Fibroblast of lung (primary cell): ENCODE measurements at places on chromosomes 1 and 21. TPM values are rescaled to one million over a fixed set of nuclear protein-coding genes. Genes with fewer than 3 reads are reported as not detected.

Gene NPR1
- polyA plus RNA-seq = 0.14 and 0.60 TPM in 2 replicates

Gene S100A16
- polyA plus RNA-seq = 182 and 632 TPM in 2 replicates

Gene KRTAP13-2
- not detected in 2 replicates for polyA plus RNA-seq

Gene CA6
- polyA plus RNA-seq = not detected in 2 replicates

Gene SYT14
- polyA plus RNA-seq = 0.84 and 0.93 TPM in 2 replicates

Gene RIPK4
- 0.01 TPM in 1 of 2 replicates, not detected in the other for polyA plus RNA-seq

Gene TMEM125
- polyA plus RNA-seq = 0.03 TPM in 1 of 2 replicates, not detected in the other

GRCh38 chr1:237841485-237841884, 49.2 kb downstream of the ZP4 start:
- H3K36me3 ChIP-seq = no peaks in the 10 kb centered on the region
- no peaks in the 10 kb centered on the region for H3K27me3 ChIP-seq
- no peak overlapping the region for H3K4me3 ChIP-seq
- no peak for DNase-seq
- H3K27ac ChIP-seq = no peak overlapping the region
- H3K4me1 ChIP-seq = no peaks in the 10 kb centered on the region

GRCh38 chr1:147052143-147052542, 114.0 kb downstream of the NBPF12 start:
- DNase-seq = no peak
- H3K27me3 ChIP-seq = no peaks in the 10 kb centered on the region
- no peak overlapping the region for H3K4me3 ChIP-seq
- H3K4me1 ChIP-seq = no peaks in the 10 kb centered on the region
- no peaks in the 10 kb centered on the region for H3K36me3 ChIP-seq

DNA sequence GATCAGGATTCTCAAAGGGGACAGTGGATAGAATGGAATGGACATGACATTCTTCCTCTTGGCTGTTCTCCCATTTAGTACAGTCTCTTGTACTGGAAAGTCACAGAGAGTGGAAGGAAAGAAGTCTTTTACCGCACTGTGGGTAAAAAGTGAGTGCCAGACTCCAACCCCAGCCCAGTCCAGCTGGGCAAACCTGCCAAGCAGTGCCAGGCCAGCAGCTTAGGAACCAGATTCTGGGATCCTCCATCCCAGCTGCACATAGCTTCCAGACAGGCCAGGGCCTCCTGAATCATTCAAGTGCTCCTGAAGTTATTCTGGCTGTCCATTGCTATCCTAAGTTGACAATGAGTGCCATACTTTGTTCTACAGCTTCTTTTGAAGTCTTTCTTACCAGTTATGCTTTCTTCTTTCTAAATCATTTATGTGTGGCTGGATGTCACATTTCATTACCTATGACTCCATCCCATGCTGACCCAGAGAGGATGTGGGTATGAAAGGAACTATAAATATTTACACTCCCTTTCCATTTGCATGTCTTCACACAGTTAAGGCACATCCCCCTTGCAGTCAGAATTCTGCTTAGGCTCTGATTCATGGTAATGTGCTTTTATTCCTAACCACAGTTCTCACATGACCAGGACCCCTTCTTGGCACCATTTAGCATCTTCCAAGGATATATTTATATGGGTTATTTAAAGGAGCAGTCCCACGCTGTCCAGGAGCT, 88.9 kb downstream of the AK5 start:
- peak; percentile 97 for DNase-seq
- no peak overlapping the region for H3K4me3 ChIP-seq
- H3K27me3 ChIP-seq = no peaks in the 10 kb centered on the region

- H3K27ac ChIP-seq = no peak overlapping the region
- H3K36me3 ChIP-seq = no peaks in the 10 kb centered on the region
- no peak for DNase-seq
- H3K27me3 ChIP-seq = no peaks in the 10 kb centered on the region
- H3K4me1 ChIP-seq = no peaks in the 10 kb centered on the region
These were observed 11.2 kb upstream of the OR6K3 start for GRCh38 chr1:158731707-158732106.

- H3K27ac ChIP-seq = no peak overlapping the region
- H3K36me3 ChIP-seq = no peaks in the 10 kb centered on the region
- H3K4me1 ChIP-seq = no peaks in the 10 kb centered on the region
- no peak overlapping the region for H3K4me3 ChIP-seq
These were observed 1044.4 kb downstream of the ADGRL2 start for GRCh38 chr1:82844911-82845827.

- no peak for DNase-seq
- H3K36me3 ChIP-seq = no peaks in the 10 kb centered on the region
- no peak overlapping the region for H3K27ac ChIP-seq
- H3K4me1 ChIP-seq = no peaks in the 10 kb centered on the region
These were observed 202.4 kb upstream of the L1TD1 start for GRCh38 chr1:61992257-61992656.

GRCh38 chr1:207863893-207864535, 46.9 kb downstream of the CD34 start:
- peaks cover 21% of the 10 kb centered on the region for H3K4me1 ChIP-seq
- DNase-seq = no peak
- no peaks in the 10 kb centered on the region for H3K27me3 ChIP-seq
- H3K27ac ChIP-seq = no peak overlapping the region
- no peaks in the 10 kb centered on the region for H3K36me3 ChIP-seq

DNA sequence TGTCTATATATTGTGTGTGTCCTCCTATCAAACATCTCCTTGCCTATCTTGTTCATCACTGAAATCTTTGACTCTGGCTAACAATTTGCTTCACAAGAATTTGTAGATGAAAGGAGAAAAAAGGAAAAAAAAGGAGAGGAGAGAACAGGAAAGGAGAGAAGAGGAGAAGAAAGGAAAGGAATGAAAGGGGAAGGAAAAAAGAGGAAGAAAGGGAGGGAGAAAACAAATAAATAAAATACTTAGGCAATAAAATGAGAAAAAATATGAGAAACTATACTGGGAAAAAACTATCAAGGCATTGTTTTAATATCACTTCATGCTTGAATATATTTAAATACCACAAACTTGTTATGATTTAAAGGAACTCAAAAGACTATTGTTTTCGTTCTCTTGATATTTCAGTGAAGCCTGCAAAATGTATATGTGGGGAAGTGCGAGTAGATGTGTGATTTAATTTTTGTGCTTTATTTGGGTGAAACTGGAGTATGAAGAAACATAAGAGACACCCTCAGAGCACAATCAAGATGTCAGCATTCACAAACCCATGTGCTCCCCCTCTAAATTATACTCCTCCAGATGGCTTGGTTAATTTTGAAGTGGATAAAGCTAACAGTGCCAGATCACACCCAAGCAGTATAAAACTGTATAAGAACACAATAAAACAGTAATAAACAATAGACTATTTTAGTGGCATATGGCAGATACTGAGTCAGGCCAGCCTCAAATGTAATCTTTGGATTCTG, 205.7 kb upstream of the SAMSN1 start:
- H3K4me1 ChIP-seq = no peaks in the 10 kb centered on the region
- H3K27ac ChIP-seq = no peak overlapping the region
- no peaks in the 10 kb centered on the region for H3K36me3 ChIP-seq
- H3K27me3 ChIP-seq = no peaks in the 10 kb centered on the region
- DNase-seq = no peak

DNA sequence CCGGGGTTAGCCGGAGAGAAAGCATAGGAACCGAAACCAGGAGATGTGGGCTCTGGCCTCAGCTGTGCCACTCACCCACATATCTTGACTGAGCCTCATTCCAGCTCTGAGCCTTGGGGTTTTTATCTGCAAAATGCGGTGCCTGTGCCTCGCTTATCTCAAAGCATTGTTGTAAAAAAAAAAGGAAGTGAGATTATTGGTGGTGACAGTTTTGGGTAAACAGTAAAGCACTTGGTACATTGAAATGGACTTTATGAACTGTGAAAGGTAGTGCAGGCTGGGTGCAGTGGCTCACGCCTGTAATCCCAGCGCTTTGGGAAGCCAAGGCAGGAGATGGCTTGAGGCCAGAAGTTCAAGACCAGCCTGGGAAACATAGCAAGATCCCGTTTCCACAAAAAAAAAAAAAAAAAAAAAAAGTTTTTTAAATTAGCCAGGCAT, 3.8 kb downstream of the PTAFR start:
- no peaks in the 10 kb centered on the region for H3K27me3 ChIP-seq
- H3K27ac ChIP-seq = no peak overlapping the region

- H3K4me3 ChIP-seq = no peak overlapping the region
- no peaks in the 10 kb centered on the region for H3K27me3 ChIP-seq
These were observed 212.2 kb upstream of the RAB4A start for GRCh38 chr1:229058729-229059128.
